D721Med (cell line): ENCODE measurements at places on chromosomes 7 and 10.

GRCh38 chr7:100588438-100588837 is 2.3 kb downstream of the FBXO24 start:
- no peak for DNase-seq

GRCh38 chr10:37872955-37873354 is 15.5 kb upstream of the ZNF248 start:
- DNase-seq: no peak

DNA sequence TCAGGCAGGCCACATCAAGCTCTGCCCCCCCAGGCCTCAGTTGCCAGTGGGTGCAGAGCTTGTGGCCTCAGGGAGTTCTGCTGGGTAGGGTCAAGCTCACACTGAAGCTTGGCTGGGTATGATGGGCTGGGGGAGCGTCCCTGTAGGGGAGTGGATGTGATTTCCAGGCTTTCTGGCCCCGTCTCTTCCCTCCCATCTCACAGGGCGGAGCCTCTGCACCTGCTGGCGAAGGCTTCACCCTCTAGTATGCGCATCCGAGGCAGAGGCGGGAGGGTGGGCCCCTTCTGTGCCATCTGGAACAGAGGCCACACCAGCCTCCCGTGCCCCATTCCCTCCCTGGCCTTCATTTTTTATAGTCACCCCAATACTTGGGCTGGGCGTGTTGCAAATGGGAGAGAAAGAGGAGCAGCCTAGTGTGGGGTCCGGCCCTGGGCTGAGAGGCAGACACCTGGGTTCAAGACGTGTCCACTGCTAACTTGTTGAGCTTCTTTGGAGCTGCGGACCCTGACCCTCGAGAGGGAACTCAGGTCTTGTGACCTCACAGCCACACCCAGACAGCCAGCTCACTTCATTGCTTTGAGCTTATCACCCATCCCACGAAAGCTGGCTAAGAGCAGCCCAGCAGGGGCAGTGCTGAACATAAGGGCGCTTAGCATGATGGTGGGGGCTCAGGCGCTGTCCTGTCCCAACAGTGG is 2.3 kb downstream of the AQP1 start:
- DNase-seq: no peak

- DNase-seq: no peak
These were observed 50.3 kb downstream of the SRRM3 start for GRCh38 chr7:76252021-76252420.

- no peak for DNase-seq
These were observed 68.1 kb upstream of the PDGFA start for GRCh38 chr7:587767-588166.

- no peak for DNase-seq
These were observed 134.2 kb downstream of the NXPH1 start for GRCh38 chr7:8567626-8568025.

DNA sequence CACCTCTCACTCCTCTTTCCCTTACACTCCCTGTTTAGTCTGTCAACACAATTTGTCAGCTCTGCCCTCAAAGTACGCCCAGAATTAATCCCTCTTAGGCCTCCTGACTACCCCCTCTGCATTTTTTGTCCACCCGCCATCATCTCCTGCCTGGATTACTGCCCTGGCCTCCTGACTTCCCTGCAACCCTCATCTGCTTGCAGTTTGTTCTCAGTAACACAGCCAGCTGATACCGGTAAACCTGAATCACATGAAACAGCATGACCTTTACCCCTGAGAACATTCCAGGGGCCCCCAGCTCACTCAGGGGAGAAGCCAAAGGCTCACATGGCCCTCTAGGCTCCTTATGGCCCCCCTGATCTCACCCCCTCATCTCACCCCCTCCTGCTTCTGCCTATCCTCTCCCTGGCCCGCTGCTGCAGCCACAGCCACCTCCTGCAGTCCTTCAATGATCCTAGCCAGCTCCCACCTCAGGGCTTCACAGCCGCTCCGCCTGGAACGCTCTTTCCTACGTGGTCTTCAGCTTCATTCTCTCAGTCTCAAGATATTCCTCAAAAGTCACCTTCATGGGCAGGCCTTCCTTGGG is 8.9 kb downstream of the C10orf53 start:
- DNase-seq: no peak
